H9 (cell line): ENCODE measurements at places on chromosomes 13 and 19.
A peak's percentile ranks its signal among the peaks of the same experiment; 100 is the strongest.

DNA sequence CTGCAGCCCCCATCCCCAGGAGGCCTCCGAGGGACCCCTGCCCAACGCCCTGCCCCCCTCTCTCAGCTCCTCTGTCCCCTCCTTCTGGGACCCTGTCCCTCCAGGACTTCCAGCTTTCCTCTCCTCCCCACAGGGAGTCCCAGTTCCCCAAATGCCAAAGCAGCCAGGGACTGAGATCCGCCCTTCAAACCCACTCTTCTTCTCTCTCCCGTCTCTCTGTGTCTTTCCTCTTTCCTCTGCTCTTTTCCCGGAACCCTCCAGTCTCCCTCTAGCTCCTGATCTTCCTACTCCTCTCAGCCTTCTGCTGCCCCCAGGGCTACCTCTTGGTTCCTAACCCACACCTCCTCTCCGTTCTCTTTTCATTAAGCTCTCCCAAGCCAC lies 377 bp downstream of the CA11 start:
- DNase-seq, result peak; percentile 55

GRCh38 chr19:38059897-38060296 lies 152.9 kb downstream of the SIPA1L3 start:
- no peak for DNase-seq

DNA sequence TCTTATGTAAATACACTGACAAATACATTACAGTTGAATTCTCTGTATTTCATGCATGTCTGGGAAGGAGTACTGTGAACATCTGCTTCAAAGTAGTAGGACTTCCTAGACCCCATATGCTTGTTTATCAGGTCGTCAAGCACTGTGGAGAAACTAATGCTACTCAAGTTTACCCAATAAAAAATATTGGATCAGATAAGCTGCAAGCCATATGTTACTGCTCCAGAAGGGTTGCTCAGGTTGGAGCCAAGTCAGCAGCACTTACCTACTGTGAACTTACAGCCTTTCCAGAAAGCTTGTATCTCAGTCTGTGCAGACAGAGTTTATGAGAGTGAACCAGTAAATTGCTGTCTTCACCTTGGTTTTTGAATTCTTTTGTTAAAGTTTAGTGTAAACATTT lies 36.2 kb downstream of the SLAIN1 start:
- no peak for DNase-seq

DNA sequence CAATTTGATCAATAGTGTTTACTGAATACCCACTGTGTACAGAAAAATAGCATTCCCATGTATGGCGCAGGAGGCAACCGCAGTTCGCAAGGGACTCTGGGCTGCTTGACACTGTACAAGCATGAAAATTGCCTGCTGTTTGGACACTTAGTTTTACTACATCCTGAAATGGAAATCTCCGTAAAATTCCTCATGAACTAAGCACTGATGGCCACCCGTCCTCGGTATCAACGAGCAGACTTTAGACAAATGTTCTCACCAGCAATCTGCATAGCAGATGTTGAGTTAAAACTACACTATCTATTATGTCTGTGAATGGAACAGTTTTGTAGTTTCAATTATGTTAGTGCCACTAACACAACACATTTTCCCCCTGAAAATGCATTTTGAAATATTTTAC lies 294.7 kb downstream of the DCLK1 start:
- DNase-seq, result no peak
